ENCODE measurements at places on chromosomes 4 and X. TPM values are rescaled to one million over a fixed set of nuclear protein-coding genes. Genes with fewer than 3 reads are reported as not detected.

DNA sequence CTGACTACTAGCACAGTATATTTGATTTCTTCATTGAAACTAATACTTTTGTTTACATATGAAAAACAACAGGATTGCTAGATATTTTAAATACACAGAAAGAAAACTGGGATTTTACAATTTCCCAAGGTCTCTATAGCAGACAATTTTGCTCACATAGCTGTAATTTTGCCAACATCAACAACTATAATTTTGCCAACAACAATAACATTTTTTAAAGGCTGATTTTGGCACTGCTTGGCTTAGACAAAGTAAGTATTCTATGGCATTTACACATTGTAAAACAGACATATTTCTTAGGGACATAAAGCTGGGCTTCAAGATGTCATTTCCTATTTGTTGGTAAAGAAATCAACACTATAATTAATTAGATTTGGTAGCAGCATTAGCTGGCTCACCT, 922.1 kb downstream of the RAB28 start:
- no peak overlapping the region for H3K4me3 ChIP-seq
- no peaks in the 10 kb centered on the region for H3K27me3 ChIP-seq
- DNase-seq = no peak
- H3K27ac ChIP-seq = no peak overlapping the region
- no peaks in the 10 kb centered on the region for H3K36me3 ChIP-seq

- no peaks in the 10 kb centered on the region for H3K27me3 ChIP-seq
- H3K4me3 ChIP-seq = no peak overlapping the region
- peak overlapping the region; percentile 96 for H3K27ac ChIP-seq
- no peak for DNase-seq
- peaks cover 37% of the 10 kb centered on the region for H3K4me1 ChIP-seq
- peaks cover 5% of the 10 kb centered on the region for H3K36me3 ChIP-seq
These were observed 46.1 kb downstream of the PGRMC2 start for GRCh38 chr4:128241425-128241913.

DNA sequence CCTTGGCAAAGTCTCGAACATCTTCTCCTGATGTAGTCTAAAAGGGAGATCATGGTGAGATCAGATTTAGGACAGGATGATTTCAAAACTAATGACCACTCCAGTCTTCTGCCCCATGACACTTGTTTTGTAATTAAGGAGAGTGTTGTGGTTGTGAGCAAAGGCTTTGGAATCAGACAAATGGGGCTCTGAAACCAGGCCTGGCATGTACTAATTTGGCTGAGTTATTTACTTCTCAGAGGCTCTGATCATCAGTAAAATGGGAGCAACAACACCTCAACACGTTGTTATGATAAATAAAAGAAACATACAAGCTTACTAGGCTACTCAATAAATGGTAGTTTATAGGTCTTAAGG, 106.9 kb upstream of the FTHL17 start:
- peaks cover 4% of the 10 kb centered on the region for H3K4me1 ChIP-seq
- H3K4me3 ChIP-seq = no peak overlapping the region
- no peaks in the 10 kb centered on the region for H3K27me3 ChIP-seq
- H3K27ac ChIP-seq = no peak overlapping the region

GRCh38 chr4:81427344-81427821, 44.3 kb downstream of the RASGEF1B start:
- peaks cover 29% of the 10 kb centered on the region for H3K4me1 ChIP-seq
- no peak for DNase-seq
- H3K27me3 ChIP-seq = no peaks in the 10 kb centered on the region

DNA sequence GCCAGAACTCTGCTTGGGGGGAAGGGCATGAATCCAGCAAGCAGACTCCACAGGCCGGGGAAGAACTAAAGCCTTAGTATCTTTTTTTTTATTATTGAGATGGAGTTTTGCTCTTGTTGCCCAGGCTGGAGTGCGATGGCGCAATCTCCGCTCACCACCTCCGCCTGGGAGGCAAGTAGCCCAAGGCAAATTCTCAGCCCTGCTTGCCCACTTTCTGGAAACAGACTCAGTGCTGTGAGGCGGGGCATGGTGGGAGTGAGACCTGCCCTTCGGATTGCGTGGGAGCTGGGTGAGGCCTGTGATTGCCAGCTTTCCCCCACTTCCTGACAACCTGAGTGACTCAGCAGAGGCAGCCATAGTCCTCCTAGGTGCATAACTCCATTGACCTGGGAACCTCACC, 348.8 kb downstream of the GASK1B start:
- H3K36me3 ChIP-seq = no peaks in the 10 kb centered on the region
- H3K27me3 ChIP-seq = peaks cover 2% of the 10 kb centered on the region
- H3K4me1 ChIP-seq = no peaks in the 10 kb centered on the region
- DNase-seq = no peak
- H3K4me3 ChIP-seq = no peak overlapping the region

FAM149A gene
- 5.4 TPM for total RNA-seq

GRCh38 chrX:105168577-105168976, 51.9 kb downstream of the TEX13A start:
- H3K4me1 ChIP-seq = no peaks in the 10 kb centered on the region
- no peak overlapping the region for H3K4me3 ChIP-seq
- H3K27ac ChIP-seq = no peak overlapping the region
- H3K27me3 ChIP-seq = no peaks in the 10 kb centered on the region
- H3K36me3 ChIP-seq = no peaks in the 10 kb centered on the region

GRCh38 chr4:13905543-13905942, 278.0 kb upstream of the BOD1L1 start:
- H3K36me3 ChIP-seq = no peaks in the 10 kb centered on the region
- no peak for DNase-seq
- H3K27me3 ChIP-seq = no peaks in the 10 kb centered on the region

DNA sequence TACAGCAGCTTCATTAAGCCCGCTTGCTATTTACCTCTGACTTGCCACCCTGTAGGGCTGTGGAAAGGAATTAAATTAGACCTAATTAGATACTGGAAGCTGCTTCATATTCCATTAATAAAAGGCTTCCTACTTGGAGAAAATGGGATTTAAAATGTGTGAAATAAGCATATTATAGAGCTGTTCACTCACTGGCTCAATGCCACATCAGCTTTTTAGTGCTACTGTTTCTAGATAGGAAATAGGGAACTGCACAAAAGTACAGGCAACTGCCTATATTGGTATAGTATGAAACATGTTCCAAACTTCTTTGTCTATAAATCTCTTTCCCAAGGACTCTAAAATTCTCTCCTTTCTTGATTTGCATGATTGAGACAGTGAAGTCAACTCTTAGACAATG, 407.9 kb upstream of the AADAT start:
- peaks cover 4% of the 10 kb centered on the region for H3K27me3 ChIP-seq
- H3K36me3 ChIP-seq = no peaks in the 10 kb centered on the region

CSAG3 gene
- not detected for total RNA-seq

ARR3 gene
- total RNA-seq = not detected
